G401 (cell line): ENCODE measurements at places on chromosomes 12 and 14. TPM values are rescaled to one million over a fixed set of nuclear protein-coding genes. Genes with fewer than 3 reads are reported as not detected.

DNA sequence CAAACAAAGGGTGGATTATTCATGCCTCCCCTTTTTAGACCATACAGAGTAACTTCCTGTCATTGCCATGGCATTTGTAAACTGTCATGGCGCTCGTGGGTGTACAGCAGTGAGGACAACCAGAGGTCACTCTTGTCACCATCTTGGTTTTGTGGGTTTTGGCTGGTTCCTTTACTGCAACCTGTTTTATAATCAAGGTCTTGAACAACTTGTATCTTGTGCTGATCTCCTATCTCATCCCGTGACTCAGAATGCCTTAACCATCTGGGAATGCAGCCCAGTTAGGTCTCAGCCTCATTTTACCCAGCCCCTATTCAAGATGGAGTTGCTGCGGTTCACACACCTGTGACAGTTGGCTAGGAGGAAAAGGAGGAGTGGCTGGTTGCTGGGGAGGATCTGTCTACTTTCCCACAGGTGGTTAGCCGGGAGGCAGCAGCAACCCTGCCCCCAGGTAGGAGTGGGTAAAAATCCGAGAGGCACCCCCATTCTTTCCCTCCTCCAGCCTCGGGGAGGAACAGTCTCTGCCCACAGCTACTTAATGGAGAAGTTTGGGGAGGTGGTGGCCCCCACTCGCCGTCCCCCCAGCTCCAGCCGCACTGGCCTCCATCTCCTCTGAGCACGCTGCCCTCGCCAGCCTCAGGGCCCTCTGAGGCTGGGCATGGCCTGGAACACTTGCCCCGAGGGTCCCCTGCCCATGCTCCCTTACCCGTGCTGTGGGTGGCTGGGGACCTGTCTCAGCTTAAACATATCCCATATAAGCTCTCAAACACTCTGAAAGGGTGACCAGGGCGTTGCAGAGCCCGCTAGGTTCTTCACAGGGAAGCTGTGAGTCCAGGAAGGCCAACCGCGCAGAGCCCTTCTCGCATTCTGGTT lies 41.7 kb downstream of the SMIM41 start:
- no peak for DNase-seq

- no peak for DNase-seq
Measured at GRCh38 chr14:70006699-70007098, 127.5 kb downstream of the SMOC1 start.

- peak; percentile 22 for DNase-seq
Measured at GRCh38 chr12:48787791-48788523, 932 bp downstream of the ADCY6 start.

DNA sequence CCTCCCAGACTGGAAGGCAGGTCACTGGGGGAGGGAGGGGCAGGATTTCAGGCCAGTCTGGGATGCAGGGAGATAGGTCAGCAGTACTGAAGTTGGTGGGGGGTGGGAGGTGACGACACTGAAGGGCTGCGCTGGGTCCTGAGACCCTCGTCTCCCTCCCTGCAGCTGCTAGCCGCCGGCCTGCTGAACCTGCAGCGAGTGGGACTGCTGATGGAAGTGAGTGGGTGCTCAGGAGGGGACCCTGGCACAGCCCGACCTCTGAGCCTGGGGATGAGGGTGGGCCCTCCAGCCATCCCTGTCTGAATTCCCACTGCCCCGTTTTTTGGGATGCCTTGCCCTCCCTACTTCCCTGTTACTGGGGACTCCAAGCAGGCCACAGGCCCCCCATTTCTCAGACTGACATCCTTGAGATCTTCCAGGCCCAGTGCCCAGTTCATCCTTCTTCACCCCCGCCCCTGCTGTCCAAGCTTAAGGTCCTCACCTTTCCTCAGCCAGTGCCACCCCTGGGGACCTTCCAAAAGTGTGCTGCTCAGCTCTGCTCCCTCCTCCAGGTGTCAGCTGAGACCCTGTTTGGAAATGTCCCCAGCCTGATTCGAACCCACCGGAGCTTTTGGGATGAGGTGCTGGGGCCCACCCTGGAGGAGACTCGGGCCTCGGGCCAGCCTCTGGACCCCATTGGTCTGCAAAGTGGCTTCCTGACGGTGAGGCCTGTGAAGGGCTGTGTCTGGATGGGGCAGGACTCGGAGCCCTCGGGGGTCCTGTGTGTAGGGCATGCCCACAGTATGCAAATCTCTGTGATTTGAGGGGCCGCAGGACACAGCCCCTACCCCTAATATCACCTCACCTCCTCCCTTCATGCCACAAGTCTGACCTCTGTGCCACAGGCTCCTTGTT lies 5.5 kb downstream of the PLEKHG6 start:
- DNase-seq: no peak

- no peak for DNase-seq
Measured at GRCh38 chr14:54700717-54701116, 133.8 kb downstream of the SAMD4A start.

DNA sequence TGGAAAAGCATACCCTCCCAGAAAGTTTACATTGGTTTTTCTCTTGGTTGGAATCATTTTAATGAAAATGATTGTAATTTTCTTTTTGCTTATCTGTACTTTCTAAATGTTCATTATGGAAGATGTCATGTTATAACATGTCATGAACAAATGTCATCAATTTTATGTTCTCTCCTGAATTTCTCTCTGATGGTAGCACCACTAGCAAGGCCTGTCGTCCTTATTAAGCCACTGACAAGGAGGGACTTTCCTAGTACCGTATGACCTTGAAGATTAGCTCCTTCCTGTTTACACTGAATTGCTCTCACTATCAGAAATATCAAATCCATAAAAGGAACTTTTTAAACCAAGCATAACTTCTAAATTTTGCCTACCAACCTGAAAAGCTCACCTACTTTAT lies 99.0 kb downstream of the ESR2 start:
- DNase-seq: no peak

DNA sequence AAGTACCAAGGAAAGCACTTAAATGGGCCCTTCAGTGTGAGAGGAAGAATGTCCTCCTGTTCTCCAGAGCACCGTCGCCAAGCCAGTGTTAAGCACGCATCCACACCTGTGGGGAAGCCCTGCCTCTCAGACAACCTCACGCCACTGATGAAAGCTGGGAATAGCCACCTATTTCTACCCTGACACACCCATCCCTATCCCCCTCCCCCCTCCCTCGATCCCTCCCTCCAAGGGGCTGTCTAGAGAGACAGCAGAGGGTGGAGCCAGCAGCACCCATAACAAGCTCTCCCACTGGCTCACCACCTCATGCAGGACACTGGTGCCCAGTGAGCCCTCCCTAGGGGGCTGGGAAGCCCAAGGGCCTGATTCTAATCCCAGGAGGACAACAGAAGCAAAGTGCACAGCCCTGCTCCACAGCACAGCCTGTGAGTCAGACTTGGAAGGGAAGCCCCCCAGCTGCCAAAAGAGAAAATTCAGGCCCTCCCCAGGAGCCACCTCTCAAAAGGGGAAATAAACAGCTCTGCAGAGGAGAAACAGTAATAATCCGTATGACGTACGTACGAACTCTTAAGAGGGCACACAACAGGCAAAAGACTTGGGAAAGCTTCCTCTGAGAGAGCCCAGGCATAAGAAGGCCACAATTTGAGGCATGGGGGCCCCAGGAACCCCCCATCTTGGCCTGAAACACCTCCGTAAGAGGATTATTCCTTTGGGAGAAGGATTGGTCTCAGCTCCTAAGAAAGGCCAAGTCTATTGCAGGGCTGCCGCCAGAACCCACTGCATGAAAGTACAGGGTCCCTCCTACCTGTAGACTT lies 7.8 kb downstream of the PITPNM2 start:
- DNase-seq: no peak

DNA sequence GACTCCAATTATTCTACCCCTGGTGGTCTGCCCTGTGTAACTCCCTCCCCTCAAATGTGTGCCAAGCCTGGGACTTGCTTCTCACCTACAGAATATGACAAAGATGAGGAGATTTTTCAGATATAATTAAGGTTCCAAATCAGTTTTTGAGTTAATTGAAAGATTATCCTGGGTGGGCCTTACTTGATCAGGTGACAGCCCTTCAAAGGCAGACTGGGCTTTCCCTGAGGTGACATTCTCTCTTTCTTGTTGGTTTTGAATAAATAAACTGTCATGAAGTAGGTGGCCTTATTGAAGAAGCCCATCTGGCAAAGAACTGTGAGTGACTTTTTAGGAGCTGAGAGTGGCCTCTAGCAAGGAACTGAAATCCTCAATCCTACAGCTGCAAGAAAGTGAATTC lies 106.0 kb downstream of the BRMS1L start:
- DNase-seq: no peak

TMEM132C gene
- total RNA-seq: not detected in 2 replicates

SYNE2 gene
- 6.2 and 13.8 TPM in 2 replicates for total RNA-seq
